ENCODE measurements at places on chromosomes 2 and 18.
A peak's percentile ranks its signal among the peaks of the same experiment; 100 is the strongest.

DNA sequence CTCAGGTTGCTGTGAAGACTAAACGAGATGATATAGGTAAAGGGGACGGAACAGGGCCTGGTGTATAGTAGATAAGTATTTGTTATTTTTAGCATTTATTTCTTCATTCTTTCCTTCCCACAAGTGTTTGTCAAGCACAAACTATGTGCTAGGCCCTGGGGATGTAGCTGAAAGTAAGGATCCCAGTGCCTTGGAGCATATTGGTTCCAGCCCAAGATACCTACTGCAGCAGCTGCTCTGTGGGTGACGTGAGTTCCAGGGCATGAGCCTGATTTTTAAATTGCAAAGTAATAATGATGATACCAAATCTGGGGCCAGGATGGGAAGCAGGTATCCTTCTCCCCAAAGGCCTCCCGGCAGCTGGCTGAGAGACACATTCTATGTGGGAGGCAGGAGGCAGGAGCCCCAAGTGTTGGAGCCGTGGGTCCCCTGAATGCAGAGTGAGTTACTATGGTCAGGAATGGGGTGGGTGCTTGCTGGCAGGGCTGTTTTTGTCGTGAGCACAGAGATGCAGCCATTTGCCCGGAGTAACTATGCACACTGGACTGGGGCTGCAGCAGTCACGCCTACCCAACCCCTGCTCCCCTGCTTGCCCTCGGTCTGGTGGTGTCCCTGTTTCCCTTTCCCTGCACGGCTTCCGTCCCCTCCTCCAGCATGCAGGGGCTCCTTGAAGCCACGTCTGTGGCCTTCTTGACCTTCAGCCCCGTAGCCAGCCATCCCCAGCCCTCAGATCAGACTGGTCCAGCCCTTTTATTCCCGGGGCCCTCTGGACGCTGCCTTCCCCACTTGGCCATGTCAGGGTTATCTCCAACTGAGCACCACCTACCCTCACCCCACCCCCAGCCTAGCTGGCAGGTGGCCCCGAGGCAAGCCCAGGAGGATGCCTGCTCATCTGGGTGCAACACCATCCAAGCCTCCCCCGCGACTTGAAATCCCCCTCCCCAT, 52.4 kb downstream of the INHBB start:
- no peak for DNase-seq

DNA sequence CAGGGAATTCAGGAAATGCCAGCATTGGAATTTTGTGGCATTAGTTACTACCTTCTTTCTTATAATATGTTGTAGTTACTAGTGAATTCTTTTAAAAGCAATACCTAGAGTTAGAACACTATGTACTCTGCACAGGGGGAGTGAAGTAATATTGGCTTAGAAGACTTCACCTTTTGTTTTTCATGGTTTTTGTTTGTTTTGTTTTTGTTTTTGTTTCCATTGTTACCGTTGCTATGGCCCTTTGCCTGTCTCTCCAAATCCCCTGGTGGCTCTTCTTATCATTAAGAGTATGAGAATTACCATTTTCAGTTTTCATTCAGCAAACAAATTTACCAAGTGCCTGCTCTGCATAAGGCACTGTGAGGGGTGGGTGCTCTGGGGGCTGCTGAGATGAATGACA, 160.1 kb downstream of the HAUS1 start:
- no peak for DNase-seq

DNA sequence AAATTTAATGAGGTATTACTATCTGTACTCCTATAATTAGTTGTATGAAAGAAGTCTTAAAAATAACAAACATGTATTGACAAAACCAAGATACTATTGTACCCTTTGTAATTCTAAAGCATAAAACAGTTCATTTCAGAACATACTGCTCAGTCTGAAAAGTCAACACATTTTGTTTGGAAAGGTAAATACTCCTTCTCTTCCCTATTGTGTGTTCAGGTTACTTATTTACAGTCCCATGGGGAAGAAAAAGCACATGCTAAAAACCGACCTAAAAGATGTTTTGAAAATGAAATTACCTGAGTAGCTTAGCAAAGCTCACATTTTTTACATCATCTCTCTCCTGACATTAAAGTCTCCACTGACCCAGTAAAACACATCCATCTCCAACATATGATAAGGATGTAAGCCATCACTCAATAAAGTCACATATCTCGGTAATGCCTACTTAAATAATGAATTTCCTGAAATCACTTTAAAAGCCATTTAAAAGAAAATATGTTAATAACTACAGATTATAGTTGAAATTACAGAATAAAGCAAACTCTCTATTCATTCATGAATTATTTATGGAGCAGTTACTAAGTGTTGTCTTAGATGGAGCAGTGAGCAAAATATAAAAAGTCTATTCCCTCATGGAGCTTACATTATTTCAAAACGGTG, 75.6 kb upstream of the FZD5 start:
- no peak for DNase-seq

- no peak for DNase-seq
Measured at GRCh38 chr2:182426918-182427240, at the start of gene PDE1A. TSS of gene PDE1A (minus strand) at chr2:182427036.

DNA sequence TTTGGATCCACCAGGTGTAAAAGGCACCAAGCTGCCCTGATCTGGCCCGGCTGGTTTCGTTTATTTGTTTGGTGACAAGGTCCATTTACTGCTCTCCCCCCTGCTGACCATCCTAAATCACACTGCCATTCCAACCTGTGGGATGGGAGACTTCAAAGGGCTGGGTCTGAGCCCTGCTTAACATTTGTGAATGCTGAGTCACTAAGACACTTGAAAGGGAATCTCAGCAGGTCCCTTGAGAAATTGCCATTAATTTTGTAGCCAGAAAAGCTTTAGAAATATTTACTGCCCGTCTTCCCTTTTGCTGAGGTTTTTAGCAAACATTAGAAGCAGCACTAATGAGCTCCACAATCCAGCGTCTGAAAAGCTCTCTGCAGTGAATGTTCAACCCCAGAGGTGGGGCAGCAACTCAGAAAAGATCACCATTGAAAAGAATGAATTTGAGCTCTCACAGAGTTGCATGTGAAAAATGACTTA, 133.8 kb downstream of the ARL4C start:
- DNase-seq = peak; percentile 10

DNA sequence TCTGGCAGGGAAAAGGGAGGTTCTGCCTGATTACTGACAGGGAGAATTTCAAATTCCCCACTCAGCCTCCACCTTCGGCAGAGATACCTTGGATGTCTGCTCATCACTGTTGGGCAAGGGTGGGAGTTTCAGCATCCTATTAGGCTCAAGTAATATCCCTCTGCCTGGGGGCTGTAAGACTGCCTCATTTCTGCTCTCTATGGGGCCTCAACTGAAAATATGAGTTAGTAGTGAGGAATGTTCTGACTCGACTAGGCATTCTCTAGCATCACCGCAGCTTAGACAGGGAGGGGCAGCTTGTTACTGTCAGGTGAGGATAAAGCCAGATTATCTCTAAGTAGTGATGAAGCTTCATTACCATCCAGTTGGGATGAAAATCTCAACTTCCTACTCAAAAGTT, 87.7 kb upstream of the LRP1B start:
- DNase-seq = no peak

DNA sequence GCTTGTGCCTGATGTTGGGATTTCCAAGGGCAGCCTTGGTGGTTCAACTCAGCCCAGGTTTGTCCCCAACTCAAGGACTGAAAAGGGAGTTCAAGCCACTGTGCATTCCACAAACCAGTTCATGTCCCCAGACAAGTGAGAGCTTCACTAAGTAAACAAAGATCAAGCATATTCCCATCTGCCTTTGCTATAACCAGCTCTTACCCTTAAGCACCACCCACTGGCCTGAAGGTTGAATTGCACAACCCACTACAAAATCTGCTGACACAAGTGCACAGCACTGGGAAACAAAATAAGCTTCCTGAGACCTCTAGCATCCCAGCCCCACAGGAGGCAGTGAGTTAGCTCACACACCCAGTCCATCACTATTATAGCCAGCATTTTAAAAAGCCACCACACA, 516.7 kb downstream of the NR4A2 start:
- DNase-seq = peak; percentile 32

Measured in Calu3 (cell line).